ENCODE measurements at places on chromosomes 5 and 9. TPM values are rescaled to one million over a fixed set of nuclear protein-coding genes. Genes with fewer than 3 reads are reported as not detected.

Gene TAL2
- not detected for total RNA-seq

Gene HSD17B4
- 57.2 TPM for total RNA-seq

Gene BRIX1
- total RNA-seq = 36.0 TPM

Gene HEMGN
- 0.53 TPM for total RNA-seq

Gene PPIP5K2
- 66.6 TPM for total RNA-seq

Gene BHMT2
- not detected for total RNA-seq

Gene GABRA1
- total RNA-seq = not detected

Gene SLC25A2
- 0.50 TPM for total RNA-seq
